ENCODE measurements at places on chromosomes 1 and 21.

- no peak for DNase-seq
These were observed 24.6 kb upstream of the PCBP3 start for GRCh38 chr21:45618846-45619485.

GRCh38 chr1:2271841-2272655 lies 43.9 kb downstream of the SKI start:
- no peak for DNase-seq

DNA sequence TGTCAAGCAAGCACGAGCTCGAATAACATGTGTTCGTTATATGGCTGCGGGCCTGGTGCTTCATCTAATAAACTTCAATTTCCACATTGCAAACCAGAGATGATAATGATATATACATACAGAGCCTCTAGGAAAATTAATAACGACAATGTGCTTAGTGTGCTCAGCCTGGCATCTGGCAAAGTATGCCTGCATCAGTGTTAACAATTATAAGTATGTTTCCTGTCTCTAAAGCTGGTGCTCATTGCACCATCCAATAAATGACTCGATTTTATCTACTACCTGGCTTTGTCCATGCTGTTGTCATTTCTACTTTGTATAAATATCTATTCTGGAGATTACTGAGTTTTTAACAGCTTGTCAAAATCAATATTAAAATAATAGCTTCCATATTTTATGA lies 1402.6 kb downstream of the MRPL39 start:
- no peak for DNase-seq

DNA sequence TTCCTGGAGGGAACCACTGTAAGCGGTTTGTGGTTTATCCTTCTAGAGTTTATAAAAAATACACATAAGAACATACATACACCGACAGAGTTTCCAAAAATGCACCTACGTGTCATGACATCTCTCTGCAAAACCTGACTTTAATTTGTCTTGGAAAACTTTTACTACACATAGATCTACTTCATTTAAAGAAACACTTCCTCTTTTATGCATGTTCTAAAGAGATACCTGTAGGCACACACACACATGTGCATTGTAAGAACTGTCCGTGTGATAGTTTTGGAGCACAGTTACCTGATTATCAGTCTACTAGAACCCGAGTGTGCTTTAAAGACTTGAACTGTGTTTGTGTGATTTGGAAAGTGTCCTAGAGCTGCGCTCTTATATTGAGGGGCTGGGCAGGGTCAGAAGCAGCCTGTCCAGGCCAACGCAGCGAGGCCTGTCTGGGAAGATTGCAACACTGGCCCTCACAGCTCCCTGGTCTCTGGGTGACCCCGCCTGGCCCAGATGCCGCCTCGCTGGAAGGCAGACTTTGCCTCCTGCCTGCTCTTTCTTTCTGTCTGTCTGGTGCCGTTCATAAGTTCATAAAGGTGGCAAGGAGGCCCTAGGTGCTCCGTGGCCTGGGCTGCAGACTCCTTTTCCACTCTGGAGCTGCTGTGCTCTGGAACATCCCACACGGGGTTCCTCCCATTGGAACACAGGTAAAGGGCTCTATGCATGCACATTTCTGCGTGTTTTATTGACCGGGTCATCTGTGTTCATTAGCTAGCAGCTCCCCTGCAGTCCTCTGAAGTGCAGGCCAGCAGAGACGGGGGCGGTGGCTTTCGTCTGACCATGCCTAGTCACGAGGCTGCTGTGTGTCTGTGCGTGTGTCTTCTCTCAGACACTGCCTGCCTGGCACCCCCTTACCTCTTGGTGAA lies 46.3 kb downstream of the AGPAT3 start:
- DNase-seq, result no peak

GRCh38 chr21:32520875-32521735 lies 64.2 kb downstream of the TCP10L start:
- no peak for DNase-seq

DNA sequence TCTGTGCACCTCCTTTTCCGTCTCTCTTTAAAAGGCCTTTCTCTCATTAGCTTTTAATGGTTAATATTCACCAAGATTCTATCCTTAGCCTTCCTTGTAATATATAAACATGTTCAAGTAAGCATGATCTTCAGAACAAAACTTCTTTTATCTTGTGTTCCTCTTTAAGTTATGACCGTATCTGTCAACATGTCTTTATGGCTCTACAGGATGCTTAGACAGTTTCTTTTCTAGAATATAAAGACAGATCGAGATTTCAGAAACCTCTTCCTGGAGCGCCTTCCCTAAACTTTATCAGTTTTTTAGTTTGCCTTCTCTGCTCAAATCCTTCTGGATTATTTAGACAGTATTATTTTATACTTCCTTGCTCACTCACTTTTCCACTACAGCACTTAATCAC lies 7.2 kb downstream of the RO60 start:
- no peak for DNase-seq

DNA sequence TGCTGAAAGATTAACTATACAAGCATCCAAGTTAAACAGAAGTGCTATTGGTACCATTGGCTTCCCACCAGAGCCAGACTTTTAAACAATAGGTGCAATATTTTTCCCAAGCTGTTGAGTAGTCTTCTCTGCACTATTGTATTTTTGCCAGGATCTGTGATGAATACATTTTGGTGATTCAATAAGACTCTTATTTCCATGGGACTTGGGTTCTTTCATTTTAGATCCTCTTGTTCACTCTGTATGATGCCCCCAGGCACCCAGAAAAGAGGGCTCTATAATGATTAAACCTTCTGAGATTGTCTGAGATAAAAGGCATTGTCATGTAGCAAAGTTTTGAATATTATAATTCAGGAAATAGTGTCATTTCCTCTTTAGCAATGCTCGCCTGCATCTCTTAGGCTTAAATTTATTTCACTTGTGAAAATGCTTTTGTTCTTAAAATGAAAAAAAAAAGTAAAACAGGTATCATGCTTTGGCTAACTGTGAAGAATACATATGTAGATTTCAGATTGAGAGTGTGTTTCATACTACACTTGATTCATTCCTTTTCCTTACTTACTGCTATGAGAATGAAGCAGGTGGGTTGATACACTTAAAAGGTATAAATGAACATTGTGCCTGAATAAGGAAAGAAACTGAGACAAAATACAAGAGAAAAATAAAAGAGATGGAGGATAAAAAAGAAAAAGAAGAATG lies 275.0 kb downstream of the HMCN1 start:
- DNase-seq, result no peak

GRCh38 chr1:10635085-10635896 lies 160.5 kb downstream of the PEX14 start:
- DNase-seq, result no peak

- no peak for DNase-seq
These were observed 4.3 kb downstream of the DCST1 start for GRCh38 chr1:155037851-155038441.

GRCh38 chr21:34046917-34047316 lies 26.5 kb upstream of the MRPS6 start:
- no peak for DNase-seq
